ENCODE measurements at places on chromosomes 2 and 18.
A peak's percentile ranks its signal among the peaks of the same experiment; 100 is the strongest.

- DNase-seq: no peak
Observed at GRCh38 chr2:11373096-11373495, 28.7 kb upstream of the ROCK2 start.

DNA sequence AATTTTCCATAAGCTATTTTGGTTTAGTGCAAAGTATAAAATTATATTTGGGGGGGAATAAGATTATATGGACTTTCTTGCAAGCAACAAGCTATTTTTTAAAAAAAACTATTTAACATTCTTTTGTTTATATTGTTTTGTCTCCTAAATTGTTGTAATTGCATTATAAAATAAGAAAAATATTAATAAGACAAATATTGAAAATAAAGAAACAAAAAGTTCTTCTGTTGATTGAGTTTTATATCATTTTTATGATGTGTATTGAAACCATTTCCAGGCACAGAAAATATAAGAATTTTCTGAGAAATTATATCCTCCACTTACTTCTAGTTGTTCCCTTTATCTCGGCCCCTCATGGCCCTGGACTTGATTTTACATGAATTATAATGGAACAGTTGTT lies 3.7 kb downstream of the CCL20 start:
- no peak for DNase-seq

DNA sequence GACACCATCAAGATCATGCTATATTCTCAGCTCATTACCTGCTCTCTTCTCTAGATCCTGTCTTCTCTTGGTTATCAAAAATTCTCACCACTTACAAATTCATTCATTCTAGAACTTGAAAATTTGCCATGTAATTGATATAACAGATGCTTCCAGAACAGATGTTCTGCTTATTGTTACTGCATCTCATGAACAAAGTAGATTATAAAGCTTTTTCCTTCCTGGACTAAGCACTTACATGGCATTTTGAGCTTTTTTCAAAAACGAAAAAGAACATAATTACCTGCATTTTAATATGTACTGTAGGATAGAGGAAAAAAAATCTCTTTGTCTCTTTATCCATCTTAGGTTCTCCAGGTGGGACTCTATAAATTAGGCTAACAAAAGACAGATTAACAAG lies 79.6 kb upstream of the CREB1 start:
- DNase-seq: no peak

- DNase-seq: peak; percentile 11
Observed at GRCh38 chr2:112690853-112691401, 29.9 kb upstream of the NT5DC4 start.

DNA sequence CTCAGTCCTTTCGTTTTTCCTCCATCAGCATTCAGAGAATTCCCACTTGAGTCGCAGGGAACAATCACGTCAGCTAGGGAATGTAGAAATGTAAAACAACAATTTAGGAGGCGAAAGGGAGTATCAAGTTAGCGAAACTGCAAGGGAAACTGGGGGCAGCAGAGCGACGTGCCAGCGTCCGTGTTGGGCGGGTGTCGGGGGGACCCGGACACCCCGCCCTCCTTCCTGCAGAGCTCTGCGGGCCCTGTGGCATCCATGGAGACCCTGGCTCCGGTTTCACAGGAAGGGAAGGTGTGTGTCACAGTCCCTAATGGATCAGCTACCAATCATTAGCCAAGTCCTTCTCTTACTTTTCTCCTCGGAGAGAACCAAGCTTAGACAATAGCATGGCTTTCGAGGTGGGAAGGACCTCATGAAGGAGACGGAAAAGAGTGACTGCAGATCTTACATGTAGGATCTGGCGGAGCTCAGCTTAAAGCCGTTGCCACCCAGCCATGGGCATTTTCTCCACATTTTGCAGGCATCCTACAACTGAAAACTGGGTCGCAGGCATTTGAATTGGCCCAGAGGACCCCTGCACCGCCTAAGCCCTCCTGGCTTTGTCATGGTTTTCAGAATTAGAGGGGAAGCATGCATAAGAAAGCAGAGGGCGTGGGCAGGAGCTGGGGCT lies 33.7 kb downstream of the SOX11 start:
- no peak for DNase-seq

GRCh38 chr18:29378651-29379136 lies 1201.8 kb upstream of the CDH2 start:
- DNase-seq: no peak

GRCh38 chr2:184743096-184743495 lies 144.8 kb downstream of the ZNF804A start:
- DNase-seq: no peak

GRCh38 chr2:157431176-157431575 lies 12.7 kb downstream of the CYTIP start:
- no peak for DNase-seq

DNA sequence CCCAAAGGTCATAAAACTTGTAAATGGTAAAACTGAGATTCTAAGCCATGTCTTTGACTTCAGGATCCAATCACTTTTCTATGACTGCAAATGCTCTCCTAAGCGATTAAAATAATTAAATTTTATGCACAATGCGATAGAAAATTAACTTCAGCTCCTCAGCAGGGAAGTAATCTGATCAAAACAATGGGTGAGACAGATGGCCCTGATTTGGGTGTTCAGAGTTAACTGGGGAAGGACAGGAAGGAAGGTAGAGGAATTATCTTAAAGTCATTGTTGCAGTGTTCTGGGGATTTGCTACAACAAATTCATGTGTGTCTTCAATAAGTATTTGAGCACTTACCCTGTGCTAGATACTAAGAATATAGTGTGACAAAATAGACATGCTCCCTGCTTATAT lies 446.0 kb upstream of the MEX3C start:
- DNase-seq: no peak

DNA sequence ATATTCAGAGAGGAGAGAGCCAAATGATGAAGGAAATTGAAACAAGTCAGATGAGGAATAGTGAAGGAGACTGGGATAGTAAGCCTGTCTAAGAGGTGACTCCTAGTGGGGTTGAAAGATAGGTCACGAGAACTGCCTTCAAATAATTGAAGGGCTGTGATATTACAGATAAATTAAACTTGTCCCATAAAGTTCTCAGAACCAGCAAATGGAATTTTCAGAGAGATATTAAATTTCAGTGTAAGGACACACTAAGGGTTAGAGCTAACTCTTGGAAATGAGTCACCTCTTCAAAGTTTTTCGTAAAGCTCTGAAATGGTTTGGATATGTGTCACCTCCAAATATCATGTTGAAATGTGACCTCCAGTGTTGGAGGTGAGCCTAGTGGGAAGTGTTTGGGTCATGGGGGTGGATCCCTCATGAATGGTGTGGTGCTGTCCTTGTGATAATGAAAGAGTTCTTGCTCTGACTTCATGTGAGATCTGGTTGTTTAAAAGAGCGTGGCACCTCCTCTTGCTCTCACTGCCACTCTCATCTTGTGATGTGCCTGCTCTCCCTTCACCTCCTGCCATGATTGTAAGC lies 87.3 kb downstream of the BABAM2 start:
- no peak for DNase-seq

Data from stimulated activated CD4-positive, alpha-beta T cell treated with anti-CD3 and anti-CD28 coated beads, Interleukin-1b, Interleukin-23, amount 100 ng/mL, for 1 hour (primary cell).